ENCODE measurements at places on chromosomes 7 and 10.
A peak's percentile ranks its signal among the peaks of the same experiment; 100 is the strongest.

- DNase-seq, result peak; percentile 94
Measured at GRCh38 chr7:94348142-94348541, 46.6 kb upstream of the COL1A2 start.

DNA sequence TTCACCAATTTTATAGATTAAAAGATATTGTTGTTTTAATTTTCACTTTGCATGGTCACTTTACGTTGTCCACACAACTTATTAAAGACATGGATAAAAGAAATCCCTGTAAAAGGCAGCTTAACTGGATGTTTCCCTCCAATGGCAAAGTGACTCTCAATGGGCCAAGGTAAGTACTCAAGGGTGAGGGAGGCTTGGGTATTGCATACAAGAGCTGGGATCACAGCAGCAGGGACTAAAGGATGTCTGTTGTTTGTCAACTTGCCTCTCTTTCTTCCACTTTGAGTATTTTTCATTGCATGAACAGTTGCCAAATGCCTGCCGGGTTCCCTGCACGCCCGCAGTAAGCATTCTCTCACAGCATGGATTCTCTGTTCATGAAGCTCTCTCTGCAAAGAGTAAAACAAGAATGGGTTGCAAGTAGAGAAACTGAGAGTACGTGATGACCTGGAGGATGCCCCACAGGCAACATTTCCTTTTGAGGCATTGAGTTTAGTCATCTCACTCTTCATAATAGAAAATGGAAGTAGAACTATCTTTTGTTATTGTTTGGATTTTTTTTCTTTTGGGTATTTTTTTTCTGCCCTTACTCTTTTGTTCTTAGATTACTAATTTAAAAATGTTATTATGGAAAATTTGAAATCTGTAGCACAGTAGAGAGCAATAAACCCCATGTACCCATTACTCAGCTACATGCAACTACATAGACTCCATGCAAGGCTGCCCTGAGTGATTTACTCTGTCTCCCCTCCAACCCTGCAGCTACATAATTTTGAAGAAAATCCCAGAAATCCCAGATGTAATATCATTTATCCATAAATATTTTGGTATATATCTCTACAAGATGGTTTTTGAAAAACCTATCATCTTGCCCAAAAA, 26.3 kb downstream of the GPR141 start:
- DNase-seq, result no peak

DNA sequence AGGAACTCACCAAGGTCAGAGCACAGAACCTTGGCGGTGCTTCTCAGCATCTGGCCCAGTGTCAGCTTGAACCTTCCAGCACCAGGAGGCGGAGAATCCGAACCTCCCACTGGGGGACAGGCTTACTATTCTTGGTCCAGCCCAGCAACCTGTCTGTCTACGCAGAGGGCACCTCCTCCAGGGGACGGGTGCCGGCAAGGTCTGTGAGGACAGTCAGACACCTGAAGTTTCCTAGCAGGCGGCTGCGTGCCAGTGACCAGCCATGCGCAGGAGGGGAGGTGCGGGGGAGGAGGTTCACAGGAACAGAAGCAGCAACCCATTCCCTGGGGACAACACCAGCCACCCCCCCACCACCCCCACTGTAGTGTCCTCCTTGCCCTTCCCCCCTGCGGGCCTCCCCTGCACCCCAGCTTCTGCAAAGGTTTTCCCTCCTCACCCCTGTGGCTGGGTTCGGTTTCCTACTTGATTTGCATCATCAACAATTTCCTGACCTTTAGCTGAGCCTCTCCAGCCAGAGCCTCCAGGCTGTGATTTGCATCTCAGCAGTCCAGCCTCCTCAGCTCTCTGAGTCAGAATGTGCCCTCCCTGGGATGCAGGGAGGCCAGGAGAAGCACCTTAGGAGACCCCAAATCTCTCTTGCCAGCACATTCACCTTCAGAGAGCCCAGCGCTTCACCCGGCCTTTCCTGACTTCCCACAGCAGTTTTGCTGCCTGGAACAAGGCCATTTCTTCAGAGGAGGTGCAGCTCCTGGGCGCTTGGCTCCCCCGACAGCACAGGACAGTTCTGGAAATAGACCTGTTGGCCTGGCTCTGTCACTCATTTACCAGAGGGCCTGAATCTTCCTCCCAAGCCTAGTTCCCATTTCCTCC, 107.5 kb upstream of the NPS start:
- no peak for DNase-seq

DNA sequence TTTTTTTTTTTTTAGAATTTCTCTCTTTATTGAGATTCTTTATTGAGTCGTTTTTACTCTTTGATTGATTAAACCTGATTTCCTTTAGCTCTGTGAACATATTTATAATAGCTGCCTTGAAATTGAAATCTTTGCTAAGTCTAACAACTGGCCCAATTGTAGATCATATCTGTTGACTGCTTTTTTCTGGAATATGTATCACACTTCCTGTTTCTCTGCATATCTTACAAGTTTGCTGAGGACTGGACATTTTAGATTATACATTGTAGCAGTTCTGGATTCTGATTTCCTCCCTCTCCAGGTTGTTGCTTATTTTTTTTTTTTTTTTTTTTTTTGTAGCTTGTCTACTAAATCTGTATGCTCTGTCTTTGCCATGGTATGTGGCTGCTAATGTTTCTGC, 56.3 kb downstream of the PRKAR2B start:
- no peak for DNase-seq

- no peak for DNase-seq
Measured at GRCh38 chr10:33901166-33901565, 566.7 kb upstream of the NRP1 start.

GRCh38 chr10:51082857-51083256, 8.6 kb downstream of the PRKG1 start:
- DNase-seq, result no peak

DNA sequence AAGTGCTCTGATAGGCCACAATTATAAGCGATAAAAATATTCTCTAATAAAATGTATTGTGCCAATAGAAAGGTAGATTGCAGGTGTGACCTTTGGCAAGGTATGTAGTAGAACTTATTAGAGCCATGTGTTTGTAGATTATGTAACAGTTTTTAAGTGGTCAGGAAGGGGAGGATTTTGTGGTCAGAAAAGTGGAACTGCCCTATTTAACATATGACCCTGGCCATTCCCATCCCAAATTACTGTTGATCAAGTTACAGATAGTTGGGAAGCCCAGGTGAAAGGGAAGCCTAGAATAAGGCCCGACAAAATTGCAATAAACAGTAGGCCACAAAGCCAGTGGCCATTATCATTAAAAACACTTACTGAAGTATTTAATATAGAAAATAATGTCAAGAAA, 89.2 kb downstream of the SPAG6 start:
- no peak for DNase-seq

Data from forelimb muscle (tissue), 1 donor.